ENCODE measurements at places on chromosomes 1 and 21. TPM values are rescaled to one million over a fixed set of nuclear protein-coding genes. Genes with fewer than 3 reads are reported as not detected.

DNA sequence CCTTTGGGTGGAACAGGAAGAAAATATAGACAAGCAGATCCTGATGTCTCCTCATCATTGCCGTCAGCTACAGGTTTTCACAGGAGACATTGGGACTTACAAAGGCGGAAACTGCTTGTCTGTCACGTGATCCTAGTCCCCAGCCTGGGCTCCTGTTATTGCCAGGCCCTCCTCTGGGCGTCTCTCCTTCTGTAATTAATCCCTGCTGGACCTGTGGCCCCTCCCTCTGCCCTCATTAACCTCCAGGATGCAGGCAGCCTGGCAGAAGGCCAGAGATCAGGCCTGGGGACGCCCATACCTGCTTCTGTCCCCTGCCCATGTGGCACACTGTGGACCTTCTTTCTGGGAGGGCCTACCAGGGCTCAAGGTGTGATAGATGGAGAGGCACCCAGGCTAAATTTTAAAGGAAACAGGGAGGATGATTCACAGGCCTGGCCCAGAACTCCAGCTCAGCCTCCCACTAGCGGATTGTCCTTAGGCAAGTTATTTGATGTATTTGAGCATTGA lies 2.4 kb downstream of the S100A5 start:
- DNase-seq: no peak

DNA sequence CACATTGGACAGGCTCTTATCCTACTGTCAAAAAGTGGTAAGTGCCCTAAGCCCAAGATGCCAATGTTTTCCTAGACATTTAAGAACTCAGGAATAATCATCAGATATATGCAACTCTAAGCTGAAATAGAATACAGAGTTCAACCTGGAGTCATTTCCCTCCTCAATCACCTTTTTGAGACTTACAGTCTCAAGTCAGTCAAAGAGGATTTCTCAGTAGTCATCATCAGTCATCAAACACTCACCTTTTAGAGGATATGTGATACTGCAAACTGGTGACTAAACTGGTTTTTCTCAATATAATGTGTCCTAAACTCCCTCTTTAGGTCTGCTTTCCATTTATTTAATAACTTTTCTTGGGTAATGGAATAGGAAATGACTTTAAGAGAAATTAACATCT lies 145.3 kb upstream of the ADAMTS5 start:
- no peak for DNase-seq

DNA sequence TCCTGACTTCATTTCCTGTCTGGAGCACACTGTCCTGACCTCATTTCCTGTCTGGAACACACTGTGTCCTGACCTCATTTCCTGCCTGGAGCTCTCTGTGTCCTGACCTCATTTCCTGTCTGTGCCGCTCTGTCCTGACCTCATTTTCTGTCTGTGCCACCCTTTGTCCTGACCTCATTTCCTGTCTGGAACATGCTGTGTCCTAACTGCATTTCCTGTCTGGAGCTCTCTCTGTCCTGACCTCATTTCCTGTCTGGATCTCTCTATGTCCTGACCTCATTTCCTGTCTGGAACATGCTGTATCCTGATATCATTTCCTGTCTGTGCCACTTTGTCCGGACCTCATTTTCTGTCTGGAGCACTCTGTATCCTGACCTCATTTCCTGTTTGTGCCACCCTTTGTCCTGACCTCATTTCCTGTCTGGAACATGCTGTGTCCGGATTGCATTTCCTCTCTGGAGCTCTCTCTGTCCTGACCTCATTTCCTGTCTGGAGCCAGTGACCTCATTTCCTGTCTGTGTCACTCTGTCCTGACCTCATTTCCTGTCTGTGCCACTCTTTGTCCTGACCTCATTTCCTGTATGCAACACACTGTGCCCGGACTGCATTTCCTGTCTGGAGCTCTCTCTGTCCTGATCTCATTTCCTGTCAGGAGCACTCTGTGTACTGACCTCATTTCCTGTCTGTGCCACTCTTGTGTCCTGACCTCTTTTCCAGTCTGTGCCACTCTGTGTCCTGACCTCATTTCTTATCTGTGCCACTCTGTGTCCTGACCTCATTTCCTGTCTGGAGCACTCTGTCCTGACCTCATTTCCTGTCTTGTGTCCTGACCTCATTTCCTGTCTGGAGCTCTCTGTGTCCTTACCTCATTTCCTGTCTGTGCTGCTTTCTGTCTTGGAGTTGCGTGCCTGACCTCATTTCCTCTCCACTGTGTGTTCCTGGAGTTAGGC lies 27.6 kb downstream of the SKI start:
- no peak for DNase-seq

DNA sequence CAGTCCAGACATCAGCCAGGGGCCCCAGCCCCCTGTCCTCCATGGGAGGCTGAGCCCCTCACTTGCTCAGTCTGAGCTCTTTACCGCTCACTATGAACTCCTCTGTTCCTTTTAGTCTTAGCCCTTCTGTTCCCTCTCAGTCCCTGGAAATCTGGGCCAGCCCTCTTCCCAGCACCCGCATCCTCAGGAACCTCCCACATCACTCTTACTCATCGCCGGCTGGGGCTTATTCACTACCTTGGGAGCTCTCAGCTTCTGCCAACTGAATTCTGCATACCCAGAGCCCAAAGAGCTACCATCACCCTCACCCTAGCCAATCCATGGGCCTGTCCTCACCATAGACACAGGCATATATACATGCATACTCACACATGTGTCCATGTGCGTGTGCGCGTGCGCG lies 11.5 kb downstream of the KNCN start:
- no peak for DNase-seq

DNA sequence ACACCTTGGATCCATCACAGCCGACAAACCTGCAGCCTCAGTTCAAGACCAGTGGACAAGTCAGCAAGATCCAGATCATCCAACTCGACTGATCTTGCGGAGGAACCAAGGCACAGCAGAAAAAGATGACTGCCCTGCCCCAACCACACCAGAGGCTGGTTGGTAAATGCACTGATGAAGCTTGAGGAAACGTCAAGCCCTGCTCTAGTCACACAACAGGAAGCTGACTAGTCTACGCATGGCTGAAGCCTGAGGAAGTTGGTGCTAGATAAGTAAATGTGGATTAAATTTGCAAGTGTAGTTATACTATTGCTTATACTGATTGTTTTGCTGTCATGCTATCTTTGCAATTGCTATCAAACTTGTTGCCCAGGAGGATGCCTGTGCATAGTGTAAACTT lies 89.0 kb downstream of the LIPI start:
- DNase-seq: no peak

Gene IL19
- total RNA-seq: not detected

Gene SPRR4
- not detected for total RNA-seq
